Occipital lobe (tissue), 3 donors: ENCODE measurements at places on chromosomes 7 and 10.

- no peak for DNase-seq
Measured at GRCh38 chr10:133445268-133445732, 8.4 kb upstream of the SCART1 start.

- no peak for DNase-seq
Measured at GRCh38 chr7:116584721-116585120, 59.9 kb downstream of the CAV1 start.

GRCh38 chr10:128859738-128860386 lies 607.2 kb upstream of the MGMT start:
- DNase-seq = no peak

GRCh38 chr7:1542841-1543747 lies 12.6 kb downstream of the MAFK start:
- DNase-seq = no peak

DNA sequence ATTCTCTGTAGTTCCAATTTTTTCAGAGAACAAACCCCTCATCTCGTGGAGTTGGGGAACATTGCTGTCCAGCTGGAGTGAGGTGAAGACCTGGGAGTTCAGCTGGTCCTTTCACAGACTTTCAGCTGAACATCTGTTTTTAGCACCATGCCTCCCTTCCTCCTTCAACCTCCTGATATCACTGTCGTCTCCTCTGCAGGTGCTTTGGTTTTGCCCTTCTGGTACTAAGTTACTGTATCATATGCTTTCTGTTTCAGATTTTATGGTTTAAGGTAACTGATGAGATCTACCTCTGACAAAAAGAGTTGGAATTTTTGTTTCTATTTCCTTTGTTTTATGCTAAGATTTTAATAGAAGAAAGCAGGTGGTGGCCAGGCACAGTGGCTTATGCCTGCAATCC lies 102.9 kb downstream of the ZNF438 start:
- no peak for DNase-seq

DNA sequence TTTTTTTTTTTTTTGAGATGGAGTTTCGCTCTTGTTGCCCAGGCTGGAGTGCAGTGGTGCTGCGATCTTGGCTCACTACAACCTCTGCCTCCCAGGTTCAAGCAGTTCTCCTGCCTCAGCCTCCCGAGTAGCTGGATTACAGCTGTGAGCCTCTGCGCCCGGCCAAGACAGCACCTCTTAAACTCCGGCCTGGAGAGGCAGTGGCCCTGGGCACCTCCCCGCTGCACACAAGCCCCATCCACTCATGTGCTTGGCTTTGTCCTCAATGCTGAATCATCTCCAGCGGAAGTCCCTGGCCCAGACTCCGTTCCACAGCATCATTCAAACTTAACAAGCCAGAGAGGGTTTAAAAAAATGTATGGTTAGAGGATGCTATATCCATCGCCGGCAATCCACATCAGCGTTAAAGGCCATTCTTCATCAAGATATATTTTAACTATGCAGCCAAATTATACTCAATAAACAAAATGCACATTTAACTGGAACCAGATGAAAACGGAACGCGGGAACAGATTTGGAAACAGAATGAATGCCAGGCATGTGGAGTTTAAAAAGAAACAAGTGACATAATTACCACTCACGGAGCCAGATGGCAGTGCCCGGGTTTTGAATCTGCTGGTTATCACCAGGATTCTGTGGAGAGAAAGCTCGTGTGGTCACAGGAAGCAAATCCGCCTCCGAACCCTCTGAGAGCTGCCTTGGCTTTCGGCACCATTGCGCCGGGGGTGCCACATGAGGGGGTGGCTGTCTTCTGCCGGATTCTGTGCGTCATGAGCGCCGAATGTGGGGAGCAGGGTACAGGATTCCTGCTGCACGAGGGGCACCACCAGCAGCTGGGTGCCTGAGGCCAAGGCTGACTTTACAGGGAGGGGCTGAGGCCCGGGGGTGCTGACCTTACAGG lies 45.6 kb upstream of the CFAP46 start:
- DNase-seq = peak; percentile 74

DNA sequence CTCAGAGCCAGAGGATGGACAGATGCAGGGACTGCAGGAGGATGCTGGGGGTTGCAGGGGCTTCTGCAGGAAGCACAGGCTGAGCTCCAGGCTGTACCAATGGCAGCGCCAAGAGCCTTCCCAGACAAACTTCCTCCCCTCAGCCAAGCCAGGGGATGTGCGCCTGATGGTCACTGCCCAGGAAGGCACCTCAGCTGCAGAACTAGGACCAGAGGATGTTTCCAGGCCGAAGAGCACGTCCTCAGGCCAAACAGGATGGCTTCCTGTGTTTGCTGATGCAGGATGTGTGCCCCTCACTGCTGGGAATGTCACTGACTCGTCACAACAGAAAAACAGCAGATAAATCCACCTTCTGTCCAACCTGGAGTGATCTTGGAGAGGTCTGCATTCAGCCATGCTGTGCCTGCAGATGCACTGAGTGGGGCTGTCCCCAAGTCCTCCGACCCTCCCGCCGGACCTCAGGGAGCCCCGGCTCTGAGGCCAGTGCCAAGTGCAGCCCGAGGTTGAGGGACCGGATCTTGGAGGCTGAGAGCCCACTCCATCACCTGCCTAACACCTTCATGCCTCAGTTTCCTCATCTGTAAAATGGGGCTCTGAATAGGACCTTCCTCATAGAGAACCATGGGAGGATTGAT lies 152.5 kb upstream of the CHST15 start:
- DNase-seq = no peak

DNA sequence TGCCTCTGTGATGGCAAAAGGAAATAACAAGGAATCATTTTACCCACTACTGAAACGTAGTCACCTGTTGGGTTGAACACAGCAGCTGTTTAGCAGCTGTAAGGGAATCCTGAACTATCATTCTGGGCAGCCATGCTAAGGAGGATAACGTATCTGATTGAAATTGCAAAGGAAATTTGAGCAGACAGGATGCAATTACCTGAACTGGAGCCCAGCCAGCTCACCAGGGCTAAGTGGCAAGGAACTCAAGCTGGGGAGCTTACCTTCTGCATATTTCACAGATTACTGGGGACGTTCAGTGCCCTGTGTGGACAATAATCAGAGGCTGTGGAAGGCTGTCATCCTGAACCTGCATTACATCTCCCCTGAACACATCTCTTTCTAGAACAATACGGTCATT lies 650.5 kb downstream of the SORCS3 start:
- DNase-seq = no peak

DNA sequence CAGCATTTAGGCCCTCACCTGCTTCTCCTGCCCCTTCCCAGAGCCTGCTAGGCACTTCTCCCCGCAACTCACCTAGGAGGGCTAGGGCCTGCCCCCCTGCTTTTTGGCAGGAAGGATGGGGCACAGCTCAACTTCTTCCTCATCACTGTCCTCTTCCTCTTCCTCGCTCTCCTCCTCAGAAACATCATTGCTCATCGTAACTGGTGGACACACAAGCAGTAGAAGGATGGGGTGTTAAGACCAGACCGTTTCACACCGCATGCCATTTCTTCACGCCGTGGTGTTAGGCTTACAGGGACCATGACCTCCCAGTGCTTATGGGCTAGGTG lies 1.6 kb downstream of the NPM3 start:
- DNase-seq = no peak

DNA sequence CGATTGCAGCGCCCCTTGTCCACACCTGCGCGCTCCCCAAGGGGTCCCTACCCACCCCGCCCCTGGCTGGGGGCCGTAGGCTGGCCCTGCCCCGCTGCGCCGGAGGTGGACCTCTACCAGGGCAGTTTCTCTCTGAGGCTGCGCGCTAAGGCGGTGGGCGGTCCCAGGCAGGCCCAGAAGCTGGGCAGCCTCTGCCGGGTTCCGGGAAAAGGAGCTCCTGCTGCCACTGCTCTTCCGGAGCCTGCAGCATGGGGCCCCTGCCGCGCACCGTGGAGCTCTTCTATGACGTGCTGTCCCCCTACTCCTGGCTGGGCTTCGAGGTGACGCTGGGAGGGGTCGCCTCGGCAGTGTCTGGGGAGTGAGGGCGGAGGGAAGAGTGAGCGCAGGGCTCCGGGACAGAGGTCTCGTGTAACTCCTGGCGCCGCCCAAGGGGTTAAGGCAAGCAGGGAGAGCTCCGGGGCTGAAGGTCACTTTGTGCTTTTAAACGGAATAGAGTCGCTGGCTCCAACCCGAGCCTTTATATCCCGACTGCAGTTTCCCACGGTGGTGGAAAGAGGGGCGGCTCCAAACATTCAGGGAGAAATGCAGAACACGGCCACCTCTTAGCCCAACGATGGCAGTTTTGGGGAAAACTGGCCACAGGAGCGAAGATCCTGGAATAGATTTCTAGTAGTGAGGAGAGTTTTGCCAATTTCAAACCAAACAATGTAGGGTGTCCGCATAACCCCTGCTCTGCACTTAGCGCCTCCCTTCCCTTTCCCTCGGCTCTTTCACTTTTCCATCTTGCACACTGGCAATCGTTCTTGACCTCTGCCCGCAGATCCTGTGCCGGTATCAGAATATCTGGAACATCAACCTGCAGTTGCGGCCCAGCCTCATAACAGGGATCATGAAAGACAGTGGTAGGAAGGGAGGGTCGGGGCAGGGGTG lies at the start of gene GSTK1:
TSS of gene GSTK1 (plus strand) at position 176 of the 930 bp plus-strand sequence. CDS start at position 249, 73 bp downstream.
- peak; percentile 86 for DNase-seq

DNA sequence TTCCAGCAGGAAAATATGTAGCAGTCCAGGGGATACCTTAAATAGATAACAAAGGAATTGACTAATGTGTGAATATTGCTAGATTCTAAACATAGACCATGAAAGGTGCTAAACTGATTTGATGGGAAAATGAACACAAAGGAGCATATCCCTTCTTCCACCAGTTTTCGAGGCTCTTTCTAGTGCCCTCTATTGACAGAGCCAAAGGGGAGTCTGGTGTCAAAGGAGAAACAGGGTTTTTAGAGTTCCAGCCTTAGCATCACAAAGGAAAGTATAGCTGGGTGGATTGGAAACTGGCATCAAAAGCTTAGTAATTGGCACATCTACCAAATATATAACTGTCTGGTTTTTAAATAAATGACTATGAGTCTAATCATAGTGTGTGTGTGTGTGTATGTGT lies 636.8 kb downstream of the ETV1 start:
- no peak for DNase-seq

DNA sequence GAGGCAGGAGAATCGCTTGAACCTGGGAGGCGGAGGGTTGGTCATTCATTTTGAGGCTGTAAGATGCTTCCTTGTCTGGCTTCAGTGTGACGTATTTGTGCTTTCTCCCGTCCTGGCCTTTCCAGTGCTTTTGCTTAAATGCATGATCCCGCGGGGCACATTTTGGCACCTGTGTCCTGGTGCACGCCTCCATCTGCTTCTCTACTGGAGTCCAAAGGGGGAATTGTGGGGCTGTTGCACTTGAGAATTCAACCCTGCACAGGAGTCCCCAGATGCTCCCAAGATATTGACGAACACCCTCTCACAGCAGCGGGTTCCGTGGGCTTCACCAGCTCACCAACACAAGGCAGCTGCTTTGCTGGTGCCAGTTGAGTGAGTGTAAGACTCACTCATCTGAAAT lies 10.3 kb upstream of the LRRC27 start:
- no peak for DNase-seq

DNA sequence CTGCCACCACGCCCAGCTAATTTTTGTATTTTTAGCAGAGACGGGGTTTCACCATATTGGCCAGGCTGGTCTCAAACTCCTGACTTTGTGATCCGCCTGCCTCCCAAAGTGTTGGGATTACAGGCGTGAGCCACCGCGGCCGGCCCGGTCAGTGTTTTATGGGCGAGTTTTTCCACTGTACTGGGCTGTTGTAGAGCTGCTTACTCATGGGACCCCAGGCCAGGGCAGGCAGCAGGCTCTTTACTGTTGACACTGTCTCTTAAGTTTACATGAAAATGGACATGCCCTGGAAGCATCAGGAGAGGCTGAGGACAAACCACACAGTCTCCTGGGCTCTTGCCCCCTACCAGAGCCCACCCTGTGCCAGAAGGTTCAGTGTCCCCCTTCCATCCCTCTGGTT lies 11.2 kb downstream of the NACAD start:
- no peak for DNase-seq

DNA sequence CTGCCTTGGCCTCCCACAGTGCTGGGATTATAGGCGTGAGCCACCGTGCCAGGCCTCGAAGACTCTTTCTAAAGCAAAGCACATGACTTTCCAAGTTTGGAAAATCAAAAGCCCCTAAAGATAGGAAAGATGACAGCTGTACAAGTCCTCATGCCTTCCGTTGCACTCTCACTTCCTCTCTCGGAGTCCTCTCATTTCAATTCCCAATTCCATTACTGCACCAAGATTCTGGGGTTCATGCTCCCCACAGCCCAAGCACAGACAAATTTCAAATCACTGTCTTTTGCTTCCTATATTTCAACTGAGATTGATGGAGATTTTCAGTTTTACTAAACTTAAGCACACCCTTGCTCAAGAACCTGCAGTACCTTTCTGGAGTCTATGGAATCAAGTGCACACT lies 10.9 kb upstream of the PLAU start:
- no peak for DNase-seq

DNA sequence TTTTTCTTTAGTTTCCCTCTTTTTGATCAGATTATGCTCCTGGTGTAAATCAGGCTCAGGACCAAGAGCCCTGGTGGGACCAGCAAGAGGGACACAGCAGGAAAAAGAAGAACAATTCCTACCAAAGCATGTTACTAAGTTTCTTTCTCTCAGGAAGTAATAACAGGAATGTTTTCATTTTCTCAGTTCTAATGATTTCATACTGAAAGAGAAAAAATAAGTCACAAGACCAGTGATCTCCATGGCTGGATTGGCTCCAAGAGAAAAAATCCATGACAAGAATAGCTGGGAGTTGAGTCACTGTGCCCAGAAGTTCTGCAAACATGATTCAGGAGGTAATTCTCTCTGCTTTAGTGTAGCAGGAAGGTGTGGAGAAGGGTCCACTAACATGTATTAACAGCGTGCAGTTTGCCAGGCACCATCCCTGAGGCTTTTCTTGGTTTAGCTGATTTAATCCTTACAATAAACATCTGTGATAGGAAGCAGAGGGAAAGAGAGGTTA lies 23.8 kb upstream of the IFIT2 start:
- DNase-seq = peak; percentile 41

DNA sequence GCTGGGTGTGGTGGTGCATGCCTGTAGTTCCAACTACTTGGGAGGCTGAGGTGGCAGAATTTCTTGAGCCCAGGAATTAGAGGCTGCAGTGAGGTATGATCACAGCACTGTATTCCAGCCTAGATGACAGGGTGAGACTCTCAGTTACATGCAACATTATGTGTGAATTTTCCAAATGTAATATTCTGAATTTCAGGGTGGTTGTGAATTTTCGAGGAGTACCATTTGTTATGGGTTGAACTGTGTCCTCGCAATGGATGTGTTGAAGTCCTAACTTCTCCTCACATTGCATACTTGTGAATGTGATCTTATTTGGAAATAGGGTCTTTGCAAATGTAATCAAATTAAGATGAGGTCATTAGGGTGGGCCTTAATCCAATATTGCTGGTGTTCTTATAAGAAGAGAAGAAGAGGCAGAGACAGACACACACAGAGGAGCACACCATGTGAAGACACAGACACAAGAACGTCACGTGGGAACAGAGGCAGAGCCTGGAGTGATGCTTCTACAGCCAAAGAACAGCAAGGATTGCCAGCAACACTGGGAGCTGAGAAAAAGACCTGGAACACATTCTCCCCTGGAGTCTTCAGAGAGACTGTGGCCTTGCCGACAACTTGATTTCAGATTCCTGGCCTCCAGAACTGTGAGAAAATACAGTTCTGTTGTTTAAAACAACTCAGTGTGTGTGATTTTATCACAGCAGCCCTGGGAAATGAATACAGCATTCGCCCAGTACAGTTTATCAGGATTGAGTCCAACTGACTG lies 91.9 kb downstream of the ZNF783 start:
- DNase-seq = peak; percentile 6

GRCh38 chr7:116799916-116800315 lies 62.5 kb upstream of the CAPZA2 start:
- no peak for DNase-seq

GRCh38 chr7:5193880-5194279 lies 3.8 kb downstream of the WIPI2 start:
- DNase-seq = no peak

- DNase-seq = no peak
Measured at GRCh38 chr7:25598765-25599164, 370.5 kb upstream of the NPVF start.
